Prostate gland (tissue), 2 donors: ENCODE measurements at places on chromosomes 1 and 21. TPM values are rescaled to one million over a fixed set of nuclear protein-coding genes. Genes with fewer than 3 reads are reported as not detected.

DNA sequence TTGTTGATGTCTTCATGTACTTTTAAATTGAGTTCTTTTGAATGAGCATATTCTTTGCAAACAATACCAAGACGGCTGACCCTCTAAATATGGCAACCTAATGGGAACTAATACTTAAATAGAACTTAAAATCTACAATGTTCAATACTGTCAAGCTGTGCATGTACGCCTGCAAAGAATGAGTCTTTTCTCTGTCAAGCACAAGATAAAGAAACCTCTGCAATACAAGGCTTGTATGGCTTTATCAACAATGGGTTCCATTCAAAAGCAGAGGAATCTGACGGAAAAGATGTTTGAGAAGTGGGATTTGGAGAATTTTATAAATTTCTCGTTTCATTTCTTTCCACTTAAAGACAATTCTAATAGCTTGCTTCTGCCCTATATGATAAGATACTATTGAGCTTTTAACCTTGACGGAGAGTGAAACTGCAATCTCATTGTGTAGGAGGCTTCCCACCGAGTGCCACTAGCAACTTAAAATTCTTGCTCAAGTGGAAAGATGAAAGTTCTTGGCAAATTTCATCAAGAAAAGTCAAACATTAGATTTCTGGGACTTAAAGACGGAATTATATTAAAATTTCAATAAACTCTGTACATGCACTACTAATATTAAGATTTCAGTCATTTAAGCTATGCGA is 119.8 kb downstream of the RGS21 start:
- no peak for DNase-seq

LCE1C gene
- total RNA-seq = 8.6 TPM

GRCh38 chr21:41726970-41727783 is 39.7 kb downstream of the RIPK4 start:
- DNase-seq = peak; percentile 86

DNA sequence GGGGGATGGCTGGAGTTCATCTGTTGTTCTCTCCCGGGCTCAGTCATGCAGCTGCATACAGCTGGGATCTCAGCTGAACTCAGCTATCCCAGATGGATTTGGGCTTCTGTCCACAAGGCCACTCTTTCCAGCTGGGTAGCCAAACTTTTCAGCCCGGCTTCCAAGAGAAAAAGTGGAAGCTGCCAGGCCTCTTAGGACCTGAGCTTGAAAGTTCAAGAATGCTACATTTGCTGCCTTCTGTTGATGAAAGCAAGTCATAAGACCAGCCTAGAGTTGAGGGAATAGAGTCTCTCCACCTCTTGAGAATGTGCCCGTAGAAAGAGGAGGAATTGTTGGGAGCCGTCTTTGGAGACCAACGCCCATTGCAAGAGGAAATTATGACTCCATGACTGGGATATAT is 95.3 kb downstream of the C1orf21 start:
- no peak for DNase-seq

NBPF6 gene
- total RNA-seq = not detected

SYT14 gene
- 0.41 TPM for total RNA-seq

DNA sequence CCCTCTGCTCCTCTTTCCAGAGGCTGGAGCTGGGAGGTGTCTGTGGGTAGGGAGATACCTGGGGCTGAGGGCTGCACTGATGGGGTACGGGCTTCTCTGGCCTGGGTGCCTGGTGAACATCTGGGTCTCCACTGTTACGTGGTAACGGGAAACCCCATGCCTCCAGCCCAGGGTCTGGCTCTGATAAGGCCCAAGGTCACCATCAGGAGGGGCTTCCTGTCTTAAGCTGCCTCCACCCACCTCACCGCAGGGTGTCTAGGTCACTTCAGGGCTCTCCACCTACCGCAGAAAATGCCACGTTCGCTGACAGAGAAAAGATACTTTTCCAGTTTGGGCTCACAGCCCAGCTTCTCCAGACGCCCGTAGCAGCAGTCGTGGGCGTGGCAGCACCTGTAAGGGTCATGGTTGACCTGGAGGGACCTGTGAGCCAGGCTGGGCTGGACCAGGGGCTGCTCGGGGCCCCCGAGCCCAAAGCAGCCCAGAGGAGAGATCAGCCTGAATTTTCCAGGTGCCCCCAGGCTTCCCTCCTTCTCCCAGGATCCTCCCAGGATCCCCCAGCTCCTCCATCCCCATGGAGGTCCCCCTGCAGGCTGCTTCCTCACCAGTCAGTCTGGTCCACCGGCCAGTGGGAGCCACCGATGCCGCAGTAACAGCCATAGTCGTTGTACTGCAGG is 1.3 kb downstream of the PLA2G2E start:
- no peak for DNase-seq

PLA2G2D gene
- total RNA-seq = not detected

GRCh38 chr1:185676969-185677368 is 57.2 kb upstream of the HMCN1 start:
- no peak for DNase-seq

LPAR3 gene
- 131 TPM for total RNA-seq

GRCh38 chr1:93459126-93459525 is 11.2 kb downstream of the FNBP1L start:
- DNase-seq = no peak

GRCh38 chr1:4962836-4963235 is 308.4 kb downstream of the AJAP1 start:
- DNase-seq = no peak

DNA sequence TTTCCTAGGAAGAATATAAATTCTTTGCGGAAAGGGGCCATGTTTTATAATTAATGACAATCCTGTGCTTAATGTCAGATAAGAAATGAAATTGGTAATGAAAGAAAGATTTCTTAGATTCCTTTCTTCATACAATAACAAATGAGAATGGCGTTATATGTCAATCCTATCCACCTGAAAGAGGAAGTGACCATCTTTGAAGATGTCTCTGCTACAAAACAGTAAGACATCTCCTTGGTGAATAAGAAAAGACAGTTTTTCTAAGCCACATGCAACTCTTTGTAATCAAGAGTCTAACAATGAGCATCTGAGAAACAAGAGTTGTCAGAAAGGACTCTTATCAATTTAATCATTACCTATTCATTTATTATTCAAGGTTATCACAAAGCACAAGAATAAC is 286.0 kb downstream of the VAV3 start:
- no peak for DNase-seq

DNA sequence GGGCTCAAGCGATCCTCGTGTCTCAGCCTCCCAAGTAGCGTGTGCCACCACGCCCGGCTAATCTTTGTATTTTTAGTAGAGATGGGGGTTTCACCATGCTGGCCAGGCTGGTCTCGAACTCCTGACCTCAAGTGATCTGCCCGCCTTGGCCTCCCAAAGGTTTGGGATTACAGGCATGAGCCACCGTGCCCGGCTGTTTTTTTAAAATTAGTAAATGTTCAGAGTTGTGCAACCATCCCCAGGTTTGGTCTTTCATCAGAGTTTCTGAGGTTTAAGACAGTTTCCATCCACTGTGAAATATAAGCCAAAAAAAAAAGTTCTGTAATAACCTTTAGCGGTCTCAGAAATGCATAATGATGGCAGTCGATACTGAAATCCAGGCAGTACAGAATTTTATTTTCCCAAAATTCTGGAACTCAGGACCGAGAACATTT is 550 bp upstream of the SYT11 start:
- DNase-seq = no peak

TNFRSF8 gene
- total RNA-seq = 0.32 TPM

DNA sequence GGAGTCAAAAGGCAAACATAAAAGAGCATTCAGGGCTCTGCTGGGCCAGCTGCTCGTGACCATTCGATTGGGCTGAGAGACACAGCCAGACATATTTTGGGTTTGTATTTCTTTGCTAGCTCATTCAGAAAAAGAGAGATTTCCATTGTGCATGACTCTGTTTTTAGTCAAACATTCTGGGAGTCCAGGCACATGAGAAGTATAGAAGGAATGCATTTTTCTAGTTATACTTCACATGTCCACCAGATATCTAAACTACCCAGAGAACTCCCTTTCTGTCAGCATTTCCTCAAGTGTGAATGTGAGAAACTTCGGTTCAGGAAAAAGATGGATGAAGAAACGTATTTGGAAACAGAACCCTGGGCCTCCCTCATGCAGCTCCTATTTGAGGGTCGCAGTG is 6.3 kb upstream of the KCNE1 start:
- no peak for DNase-seq

ERG gene
- 11.2 TPM for total RNA-seq

DNA sequence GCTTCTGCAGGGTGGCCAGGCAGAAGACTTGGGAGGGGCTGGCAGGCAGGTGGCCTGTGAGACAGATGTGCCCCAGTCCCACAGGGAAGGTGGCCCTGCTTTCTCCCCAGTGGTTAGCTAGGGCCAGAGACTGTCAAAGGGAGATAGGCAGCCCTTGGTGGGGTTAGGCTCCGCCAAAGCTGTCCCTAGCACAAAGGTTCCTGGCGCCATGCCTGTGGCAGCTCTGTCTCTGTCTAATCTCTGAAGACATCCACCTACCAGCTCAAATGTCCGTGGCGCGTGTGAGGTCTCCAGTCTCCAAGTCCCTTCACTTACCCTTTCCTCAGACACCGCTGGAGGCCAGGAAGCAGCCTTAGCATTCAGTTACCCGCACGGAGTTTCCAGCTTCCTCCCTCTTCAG is 17.7 kb downstream of the TCP10L start:
- DNase-seq = no peak

DNA sequence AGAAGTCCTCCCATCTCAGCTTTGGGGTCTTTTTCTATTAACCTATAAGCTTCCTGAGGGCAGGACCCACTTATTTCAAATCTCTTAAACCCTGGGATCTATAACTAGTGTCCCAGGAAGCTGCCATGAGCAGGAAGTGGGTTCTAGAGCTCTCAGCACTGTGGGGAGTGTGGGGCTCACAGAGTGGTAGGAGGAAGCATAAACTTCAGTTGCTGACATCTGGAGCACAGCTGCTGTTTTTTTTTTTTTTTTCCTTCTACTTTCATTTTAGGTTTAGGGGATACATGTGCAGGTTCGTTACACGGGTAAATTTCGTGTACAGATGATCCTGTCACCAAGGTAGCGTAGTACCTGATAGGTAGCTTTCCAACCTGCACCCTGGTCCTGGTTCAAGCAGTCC is 59.3 kb downstream of the AK4 start:
- no peak for DNase-seq

- no peak for DNase-seq
Measured at GRCh38 chr1:239308701-239309333, 77.6 kb upstream of the CHRM3 start.

DNA sequence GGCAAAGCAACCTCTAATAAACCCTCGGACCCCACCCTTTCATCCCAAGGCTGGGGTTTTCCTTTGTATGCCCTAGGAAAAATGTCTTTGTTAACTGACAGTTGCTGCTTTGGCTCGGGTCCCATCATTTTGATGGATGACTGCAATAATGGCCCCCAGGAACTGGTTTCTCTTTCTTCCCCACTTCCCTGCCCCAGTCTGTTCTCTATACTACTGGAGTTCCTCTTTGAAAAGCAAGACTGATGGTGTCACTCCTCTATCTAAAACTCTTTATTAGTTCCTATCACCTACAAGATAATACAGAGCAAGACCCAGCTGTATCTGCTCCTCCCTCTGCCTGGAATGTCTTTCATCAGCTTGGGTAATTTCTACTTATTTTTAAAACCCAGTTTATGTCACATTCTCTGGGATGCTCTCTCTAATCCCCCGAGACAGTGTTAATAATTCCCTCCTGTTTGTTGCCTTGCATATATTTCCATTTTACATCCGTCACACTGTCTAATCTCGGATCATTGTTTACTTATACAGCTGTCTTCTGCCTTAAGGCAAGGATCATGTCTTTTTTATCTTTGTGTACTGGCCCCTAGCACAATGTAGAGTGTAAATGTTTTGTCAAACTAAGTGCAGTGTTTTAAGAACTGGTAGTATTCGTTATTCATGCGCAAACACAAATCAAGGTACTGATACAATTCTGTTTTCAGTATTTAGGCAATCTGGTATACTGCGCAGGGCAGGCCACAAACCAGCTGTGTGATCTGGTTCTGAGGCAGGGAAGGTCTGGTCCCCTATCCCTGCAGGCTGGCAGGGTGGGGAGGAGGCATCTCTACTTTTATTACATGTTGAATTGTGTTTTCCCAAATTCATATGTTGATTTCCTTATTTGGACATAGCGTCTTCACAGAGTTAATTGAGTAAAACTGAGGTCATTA is 16.1 kb downstream of the SLAMF1 start:
- no peak for DNase-seq

DNA sequence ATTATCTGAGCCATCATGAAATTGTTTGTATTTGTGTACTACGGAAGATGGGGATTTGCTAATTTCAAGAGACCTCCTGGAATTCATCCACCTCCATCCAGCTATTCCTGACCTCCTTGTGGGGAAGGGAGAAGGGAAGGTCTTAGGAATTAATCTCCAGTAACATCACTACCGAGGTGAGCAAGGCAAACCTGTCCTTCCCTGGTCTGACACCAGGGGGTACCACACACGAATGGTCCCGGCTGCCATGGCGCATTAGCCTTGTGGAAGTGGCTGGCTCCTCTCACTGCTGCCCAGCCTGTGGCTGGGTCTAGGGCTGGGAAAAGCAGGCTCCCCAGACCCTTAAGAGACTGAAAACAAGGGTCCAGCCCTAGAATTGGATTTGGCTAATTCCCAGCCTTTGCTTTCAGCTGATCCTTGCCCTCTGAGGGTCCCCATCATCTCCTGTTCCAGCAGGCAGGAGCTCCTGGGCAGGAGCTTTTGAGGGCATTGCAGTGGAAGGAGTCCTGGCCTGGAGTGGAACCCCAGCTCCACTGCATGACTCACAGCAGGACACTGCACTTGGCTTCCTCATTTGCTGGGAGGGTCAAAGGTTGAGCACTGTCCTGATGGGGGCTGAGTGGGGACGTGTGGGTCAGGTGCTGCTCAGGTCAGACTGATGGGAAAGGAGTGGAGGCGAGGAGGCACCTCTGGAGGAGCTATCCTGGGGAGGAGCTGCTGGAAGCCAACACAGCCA is 34.8 kb downstream of the RIMS3 start:
- no peak for DNase-seq

GRCh38 chr1:226021801-226022200 is 22.7 kb upstream of the SDE2 start:
- DNase-seq = no peak

DNA sequence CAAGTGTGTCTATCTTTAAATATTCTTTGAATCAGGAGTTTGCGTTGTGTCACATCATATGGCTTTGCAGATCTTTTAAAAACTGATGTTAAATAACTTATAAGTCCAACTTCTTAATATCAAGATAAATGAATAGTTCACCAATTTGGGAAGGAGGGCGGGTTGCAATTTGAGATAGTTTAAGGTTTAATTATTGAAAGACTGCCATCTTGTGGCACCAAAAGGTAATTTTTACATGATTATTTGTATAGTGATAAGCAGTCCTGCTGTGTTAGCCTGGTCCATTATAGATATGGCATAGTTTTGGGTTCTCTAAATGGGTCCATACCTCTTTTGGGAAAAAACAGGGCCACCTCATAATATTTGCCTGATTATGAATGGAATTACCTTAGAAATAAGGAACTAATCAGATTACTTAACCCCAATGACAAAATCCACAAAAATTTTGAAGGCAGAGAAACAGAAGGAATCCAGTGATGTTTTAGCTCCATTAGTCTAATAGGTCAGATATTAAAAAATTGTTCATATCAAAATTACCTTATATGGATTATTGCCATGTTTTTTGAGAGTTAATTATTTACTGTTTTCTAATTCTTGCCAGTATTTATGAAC is 64.3 kb downstream of the PRKAA2 start:
- peak; percentile 36 for DNase-seq

- DNase-seq = no peak
Measured at GRCh38 chr1:92424381-92424780, 62.3 kb downstream of the GFI1 start.
